ENCODE measurements at places on chromosomes 7 and 10. TPM values are rescaled to one million over a fixed set of nuclear protein-coding genes. Genes with fewer than 3 reads are reported as not detected.

DNA sequence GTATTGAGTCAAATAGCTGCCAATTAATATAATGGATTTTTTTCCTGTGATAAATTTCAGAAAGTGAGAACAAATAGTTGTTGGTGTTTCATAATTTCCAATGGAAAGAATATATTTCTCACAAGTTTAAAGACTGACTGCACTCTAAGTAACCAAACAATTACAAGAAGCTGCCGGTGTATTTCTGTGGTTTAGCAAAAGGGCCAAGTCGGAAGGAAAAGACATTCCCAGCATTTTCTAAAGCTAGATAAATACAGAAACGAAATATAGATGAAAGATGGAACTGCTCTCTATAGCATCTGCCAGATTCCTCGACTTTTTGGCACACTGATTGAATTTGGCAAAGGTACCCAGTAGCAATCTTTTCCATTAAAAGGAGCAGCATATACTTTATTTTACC is 92.7 kb upstream of the MKX start:
- DNase-seq, result no peak

- no peak for DNase-seq
Observed at GRCh38 chr7:134669388-134669787, 22.7 kb downstream of the BPGM start.

DNA sequence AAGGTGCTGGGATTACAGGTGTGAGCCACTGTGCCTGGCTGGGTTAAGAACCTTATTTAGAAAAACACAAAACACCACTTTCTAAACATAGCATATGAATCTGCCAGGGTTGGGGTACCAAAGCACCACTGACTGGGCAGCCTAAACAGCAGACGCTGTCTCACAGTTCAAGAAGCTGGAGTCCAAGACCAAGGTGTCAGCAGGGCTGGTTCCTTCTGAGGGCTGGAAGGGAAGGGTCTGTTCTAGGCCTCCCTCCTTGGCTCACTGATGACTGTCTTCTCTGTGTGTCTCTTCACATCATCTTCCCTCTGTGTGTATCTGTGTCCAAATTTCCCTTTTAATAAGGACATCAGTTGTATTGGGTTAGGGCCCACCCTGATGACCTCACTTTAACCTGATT is 49.6 kb downstream of the HIPK2 start:
- DNase-seq, result no peak

CASTOR2 gene
- total RNA-seq, result 21.0 TPM

GRCh38 chr7:102319671-102320070 is 33.0 kb downstream of the SH2B2 start:
- no peak for DNase-seq

PRR15 gene
- total RNA-seq, result 0.30 TPM

GRCh38 chr10:10209167-10209566 is 808.5 kb upstream of the CELF2 start:
- DNase-seq, result no peak

TMEM225B gene
- total RNA-seq, result 1.4 TPM

DNA sequence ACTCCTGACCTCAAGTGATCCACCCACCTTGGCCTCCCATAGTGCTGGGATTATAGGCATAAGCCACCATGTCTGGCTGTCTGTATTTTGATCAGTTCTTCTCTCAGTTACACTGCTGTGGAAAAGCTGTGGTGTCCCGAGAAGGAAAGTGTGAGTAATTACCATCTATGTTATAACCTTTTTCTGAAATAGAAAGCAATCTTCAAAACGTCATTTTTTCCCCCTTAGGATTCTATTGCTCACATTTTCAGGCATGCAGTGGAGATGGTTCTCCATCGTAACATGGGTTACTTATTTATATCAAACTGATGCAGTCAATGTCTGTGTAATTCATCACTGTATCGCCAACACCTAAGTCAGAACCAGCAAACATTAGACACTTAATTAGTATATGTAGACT is 103.5 kb upstream of the FAM3C start:
- no peak for DNase-seq

TMEM60 gene
- 24.1 TPM for total RNA-seq

GRCh38 chr10:116990276-116990800 is 14.6 kb downstream of the SHTN1 start:
- no peak for DNase-seq

DNA sequence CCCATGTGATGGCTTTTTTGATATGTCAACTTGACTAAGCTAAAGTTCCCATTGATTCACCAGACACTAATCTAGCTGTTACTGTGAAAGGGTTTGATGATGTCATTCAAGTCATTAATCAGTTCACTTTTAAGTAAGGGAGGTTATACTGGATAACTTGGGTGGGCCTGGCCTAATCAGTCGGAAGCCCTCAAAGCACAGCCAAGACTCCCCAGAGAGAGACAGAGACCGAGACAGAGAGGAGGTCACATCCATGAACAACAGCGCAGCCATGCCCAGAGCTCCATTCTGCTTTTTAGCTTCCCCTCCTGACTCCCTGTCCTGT is 103.4 kb downstream of the TRIL start:
- no peak for DNase-seq

DNA sequence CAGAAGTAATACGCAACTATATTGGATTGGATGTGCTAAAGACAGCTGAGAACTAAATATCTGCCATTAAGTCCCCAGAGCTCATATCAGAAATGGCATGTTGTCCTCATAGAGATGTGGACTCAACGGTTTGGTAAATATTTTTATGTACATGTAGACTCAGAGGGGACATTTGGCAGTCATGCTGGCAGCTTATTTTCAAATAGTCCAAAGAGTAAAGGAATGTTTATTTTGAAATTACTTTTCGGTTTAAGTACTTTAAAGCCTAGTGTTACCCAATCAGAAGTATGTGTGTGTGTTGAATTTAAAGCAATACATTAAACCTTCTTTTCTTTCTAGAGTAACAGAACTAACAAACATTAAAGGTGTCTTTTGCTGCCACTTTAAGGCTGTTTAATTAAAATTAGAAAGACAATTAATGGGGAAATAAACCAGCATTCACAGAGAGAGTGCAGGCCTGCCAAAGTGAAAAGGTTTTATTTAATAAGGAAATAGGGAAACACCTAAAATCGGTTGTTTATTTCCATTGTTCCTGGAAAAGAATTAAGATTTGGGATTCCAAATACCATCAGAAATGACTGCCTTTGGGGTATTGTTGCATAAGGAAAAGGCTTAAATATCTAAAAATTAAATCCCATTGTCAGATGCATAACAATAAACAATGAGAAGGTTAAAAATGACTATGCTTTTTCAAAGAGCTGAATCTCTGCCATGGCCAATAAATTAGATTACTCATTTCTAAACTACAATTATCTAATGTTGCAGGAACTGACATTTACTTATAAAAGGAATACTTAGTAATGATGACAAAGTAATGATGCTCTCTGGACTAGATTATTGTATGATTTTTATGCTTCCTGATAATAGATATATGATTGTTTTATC is 113.4 kb upstream of the AHR start:
- DNase-seq, result peak; percentile 11

ZNF746 gene
- total RNA-seq, result 13.7 TPM

DNA sequence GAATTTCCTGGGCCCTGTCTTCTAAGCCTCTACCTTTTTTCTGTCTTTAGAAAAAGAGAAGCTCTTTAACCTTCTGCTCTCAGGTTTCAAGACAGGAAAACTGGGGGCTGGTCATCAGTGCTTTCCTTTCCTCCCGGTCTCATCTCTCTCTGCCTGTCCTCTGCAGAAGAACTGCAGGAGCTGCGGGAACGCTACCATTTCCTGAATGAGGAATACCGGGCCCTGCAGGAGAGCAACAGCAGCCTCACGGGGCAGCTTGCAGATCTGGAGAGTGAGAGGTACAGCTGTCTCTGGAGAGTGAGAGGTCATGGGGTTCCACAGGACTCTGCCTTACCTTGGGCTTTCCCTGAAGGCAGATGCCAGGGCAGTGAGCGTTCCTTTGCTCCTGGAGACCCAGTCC is 12.7 kb downstream of the CCDC136 start:
- DNase-seq, result no peak

DNA sequence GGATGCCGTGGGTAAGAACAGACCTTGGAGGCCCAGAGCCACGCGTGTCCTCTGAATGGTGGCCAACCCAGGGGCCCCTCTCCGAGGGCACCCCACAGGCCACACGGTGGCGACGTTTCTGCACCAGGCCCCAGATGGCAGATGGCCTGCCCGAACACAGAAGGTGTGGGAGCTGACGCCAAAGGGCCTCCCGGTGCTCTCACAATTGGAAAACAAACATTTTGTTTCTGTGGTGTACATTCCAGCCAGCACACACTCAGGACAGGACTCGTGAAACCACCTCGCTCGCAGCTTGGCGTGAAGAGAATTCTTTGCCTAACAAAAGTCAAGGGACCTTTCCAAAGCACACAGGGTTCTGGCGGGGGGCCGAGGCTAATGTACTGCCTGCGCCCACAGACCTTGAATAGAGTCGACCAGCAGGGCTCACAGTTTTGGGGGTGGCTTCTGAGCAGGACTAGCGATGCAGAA is 112.1 kb downstream of the FAM53B start:
- peak; percentile 27 for DNase-seq

CHN2 gene
- 17.9 TPM for total RNA-seq

ANKRD61 gene
- 0.20 TPM for total RNA-seq

DNA sequence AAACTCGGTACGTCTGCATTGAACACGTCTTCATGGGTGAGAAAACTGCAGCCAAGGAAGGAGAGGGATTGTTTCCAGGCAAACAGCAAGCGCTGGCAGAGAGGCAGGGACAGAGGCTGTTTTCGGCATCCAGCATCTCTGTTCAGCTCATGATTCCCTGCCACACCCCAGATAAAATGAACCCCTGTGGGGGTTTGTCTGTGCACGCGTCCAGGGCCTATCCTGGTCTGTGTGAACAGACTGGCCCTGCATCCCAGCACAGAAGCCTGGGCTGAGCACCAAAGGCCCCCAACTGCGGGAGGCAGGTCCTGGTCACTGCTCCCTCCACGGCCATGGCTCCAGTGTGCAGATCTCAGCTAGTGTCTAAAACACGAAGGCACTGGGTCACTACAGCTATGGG is 83.3 kb upstream of the FAM20C start:
- no peak for DNase-seq

SMKR1 gene
- total RNA-seq, result 2.4 TPM

GRCh38 chr10:98309366-98310355 is 41.7 kb upstream of the LOXL4 start:
- peak; percentile 70 for DNase-seq

PON3 gene
- 3.5 TPM for total RNA-seq

- DNase-seq, result no peak
Observed at GRCh38 chr7:1823376-1824150, 153.5 kb downstream of the ELFN1 start.

GRCh38 chr10:29860166-29860565 is 199.2 kb downstream of the JCAD start:
- DNase-seq, result no peak

- DNase-seq, result peak; percentile 71
Observed at GRCh38 chr7:103680161-103681144, 234.4 kb upstream of the SLC26A5 start.

- DNase-seq, result no peak
Observed at GRCh38 chr7:132919771-132920170, 162.1 kb downstream of the CHCHD3 start.

DNA sequence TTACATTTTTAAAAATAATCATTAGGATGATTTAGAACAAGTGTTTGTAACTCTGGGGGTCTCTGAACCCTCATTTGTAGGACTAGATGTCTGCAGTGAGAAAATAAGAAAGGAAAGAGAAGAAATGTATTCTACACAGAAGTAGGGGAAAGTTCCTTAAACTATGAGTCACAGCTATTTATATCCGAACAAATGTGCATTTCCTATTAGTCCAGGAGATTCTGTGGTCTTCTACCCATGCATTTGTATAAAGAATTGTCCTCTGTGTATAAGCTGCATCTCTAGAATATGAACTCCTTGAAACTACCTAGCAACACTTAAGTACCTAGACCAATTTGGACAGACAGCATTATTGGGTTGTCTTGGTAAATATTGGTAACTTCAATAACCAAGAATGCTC is 15.9 kb upstream of the CD36 start:
- no peak for DNase-seq

DNA sequence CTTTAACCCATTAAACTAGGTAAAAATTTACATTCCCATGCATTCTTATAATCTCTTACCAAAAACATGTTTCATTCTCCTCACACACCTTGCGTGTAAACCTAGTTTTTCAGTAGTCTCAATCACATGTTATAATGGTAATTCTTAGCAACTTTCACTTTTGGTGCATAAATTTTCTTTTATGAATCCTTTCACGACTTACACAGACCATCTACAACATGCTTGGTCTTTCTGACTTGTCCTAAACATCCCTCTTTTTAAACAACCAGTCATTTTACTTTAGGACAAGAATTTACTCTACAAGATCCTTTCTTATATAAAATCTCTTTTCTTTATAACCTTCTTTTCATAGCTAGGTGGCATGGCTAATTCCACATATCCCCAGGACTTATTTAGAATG is 25.8 kb downstream of the FBXL13 start:
- DNase-seq, result no peak

- no peak for DNase-seq
Observed at GRCh38 chr7:90246171-90246570, 1.2 kb downstream of the CFAP69 start.

GRCh38 chr7:115924411-115924810 is 106.2 kb downstream of the TFEC start:
- peak; percentile 65 for DNase-seq

DNA sequence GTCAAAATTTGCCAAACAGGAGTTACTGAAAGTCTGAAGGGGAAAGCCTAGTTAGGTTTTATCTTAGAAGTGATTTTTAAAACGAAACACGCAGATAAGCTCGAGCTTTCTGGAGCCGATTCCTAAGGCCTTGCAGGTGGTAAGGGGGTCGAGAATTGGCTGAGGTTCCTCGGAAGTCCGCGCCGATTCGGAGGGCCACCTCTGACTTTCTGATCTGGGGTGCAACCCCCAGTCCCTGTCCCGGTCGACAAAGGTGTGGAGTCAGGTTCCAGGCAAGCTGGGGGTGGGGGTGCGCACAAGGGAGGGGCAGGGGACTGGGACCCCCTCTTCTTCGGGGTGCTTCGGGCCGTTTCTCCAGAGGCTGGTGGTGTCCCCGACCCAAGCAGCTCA is 701 bp upstream of the CUL1 start:
- no peak for DNase-seq

GRCh38 chr10:20901110-20901509 is 4.0 kb upstream of the NEBL start:
- no peak for DNase-seq

DNA sequence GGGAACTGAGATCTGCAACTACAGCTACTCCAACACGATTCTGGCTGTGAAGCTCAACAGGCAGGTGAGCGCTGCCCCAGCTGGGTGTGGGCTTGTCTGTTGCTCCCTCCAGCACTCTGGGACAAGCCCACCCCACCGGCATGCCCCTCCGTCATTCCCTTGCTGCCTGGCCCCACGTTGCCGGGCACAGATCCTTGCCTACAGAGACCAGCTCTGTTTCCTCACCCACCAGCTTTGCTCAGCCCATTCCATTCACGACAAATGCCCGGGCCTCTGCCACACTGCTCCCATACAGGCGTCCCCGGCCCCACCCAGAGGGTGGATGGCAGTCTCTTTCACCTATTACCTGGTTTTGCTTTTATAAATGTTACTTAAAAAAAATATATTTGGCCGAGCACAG is 24.6 kb downstream of the WIPI2 start:
- DNase-seq, result no peak

- no peak for DNase-seq
Observed at GRCh38 chr7:155490697-155491628, 33.0 kb downstream of the EN2 start.
